ENCODE measurements at places on chromosomes 4 and X.

DNA sequence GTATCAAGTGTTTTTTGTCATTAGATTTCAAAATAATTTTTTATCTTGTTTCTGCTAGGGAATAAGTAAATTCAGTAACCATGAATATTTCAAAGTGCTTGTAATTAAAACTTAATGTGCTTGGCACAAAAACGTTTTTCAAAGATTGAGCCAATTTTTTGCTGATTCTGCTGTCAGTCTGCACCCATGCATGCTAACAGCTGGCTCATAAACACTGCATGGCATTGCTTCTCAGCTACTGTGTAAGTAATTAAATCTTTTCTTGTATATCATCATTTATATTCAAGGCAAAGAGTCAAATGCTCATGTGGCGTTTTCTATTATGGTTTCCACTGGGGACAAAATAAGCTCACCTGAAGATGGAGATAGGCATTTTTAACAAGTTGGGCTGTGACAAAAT lies 66.8 kb upstream of the SPANXN2 start:
- H3K27me3 ChIP-seq = no peaks in the 10 kb centered on the region
- H3K4me3 ChIP-seq = no peak overlapping the region

DNA sequence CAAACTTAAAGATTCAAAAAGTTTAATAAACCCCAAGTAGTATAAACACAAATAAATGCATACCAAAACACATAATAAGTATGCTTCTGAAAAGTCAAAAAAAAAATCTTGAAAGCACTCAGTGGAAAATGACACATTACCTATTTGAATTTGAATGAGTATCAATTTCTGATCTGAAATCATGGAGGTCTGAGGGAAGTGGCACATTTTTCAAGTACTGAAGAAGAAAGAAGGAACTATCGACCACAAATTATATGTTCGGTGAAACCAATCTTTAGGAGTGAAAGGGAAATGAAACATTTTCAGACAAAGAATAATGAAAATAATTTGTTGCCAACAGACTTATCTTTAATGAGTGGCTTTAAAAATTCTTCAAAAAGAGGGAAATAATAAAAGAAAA lies 12.1 kb upstream of the F9 start:
- DNase-seq = no peak
- H3K4me1 ChIP-seq = no peaks in the 10 kb centered on the region
- H3K4me3 ChIP-seq = no peak overlapping the region
- H3K27me3 ChIP-seq = no peaks in the 10 kb centered on the region
- no peak overlapping the region for H3K27ac ChIP-seq

DNA sequence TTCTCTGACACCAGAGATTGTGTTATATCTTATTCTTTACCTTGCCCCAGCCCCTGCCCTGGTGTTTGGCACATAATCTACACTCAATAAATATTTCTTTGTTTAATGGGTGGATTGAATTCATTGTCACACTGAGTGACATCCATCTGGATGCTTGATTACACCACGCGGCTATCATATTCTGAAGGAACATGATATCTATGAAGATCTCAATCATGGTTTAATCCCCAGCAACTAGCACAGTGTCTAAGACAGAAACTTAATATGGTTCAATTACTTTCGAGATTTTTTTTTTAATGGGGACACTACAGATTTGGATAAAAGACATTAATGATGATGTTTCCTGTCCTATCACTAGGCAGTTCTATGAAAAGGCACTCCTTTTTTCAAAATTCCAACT lies 246.3 kb downstream of the PALLD start:
- H3K27ac ChIP-seq = no peak overlapping the region
- no peak for DNase-seq
- no peak overlapping the region for H3K4me3 ChIP-seq
- no peaks in the 10 kb centered on the region for H3K36me3 ChIP-seq
- peaks cover 14% of the 10 kb centered on the region for H3K27me3 ChIP-seq

- no peaks in the 10 kb centered on the region for H3K27me3 ChIP-seq
- no peaks in the 10 kb centered on the region for H3K4me1 ChIP-seq
- H3K4me3 ChIP-seq = no peak overlapping the region
- no peak for DNase-seq
Observed at GRCh38 chr4:1033840-1034551, 22.6 kb downstream of the FGFRL1 start.

GRCh38 chr4:1018147-1019020 lies 7.0 kb downstream of the FGFRL1 start:
- no peaks in the 10 kb centered on the region for H3K4me1 ChIP-seq
- no peaks in the 10 kb centered on the region for H3K27me3 ChIP-seq
- no peak for DNase-seq
- H3K4me3 ChIP-seq = no peak overlapping the region
- no peak overlapping the region for H3K27ac ChIP-seq

- no peak for DNase-seq
- H3K4me1 ChIP-seq = no peaks in the 10 kb centered on the region
- peaks cover 8% of the 10 kb centered on the region for H3K27me3 ChIP-seq
- no peak overlapping the region for H3K27ac ChIP-seq
- no peaks in the 10 kb centered on the region for H3K36me3 ChIP-seq
- H3K4me3 ChIP-seq = no peak overlapping the region
Observed at GRCh38 chr4:6388713-6389112, 83.7 kb downstream of the PPP2R2C start.

GRCh38 chr4:37779896-37780295 lies 46.6 kb upstream of the PGM2 start:
- DNase-seq = no peak
- H3K4me3 ChIP-seq = no peak overlapping the region
- no peaks in the 10 kb centered on the region for H3K36me3 ChIP-seq
- H3K4me1 ChIP-seq = peaks cover 17% of the 10 kb centered on the region

DNA sequence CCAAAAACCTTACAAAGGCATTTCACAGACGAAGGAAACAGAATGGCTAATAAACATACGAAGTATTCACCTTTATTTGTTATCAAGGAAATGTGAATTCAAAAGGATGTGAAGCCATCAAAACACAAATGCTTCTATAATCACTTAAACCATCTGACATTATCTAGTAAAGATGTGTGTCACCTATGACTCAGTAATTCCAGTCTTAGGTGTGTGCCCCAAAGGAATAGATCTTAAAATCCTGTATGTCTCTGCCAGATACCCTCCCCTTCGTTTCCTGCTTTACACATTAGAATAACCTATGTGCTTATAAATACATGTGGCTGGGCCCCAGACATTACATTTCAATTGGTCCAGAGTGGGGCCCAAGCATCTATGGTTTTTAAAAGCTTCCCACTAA lies 41.8 kb upstream of the CEP135 start:
- H3K4me1 ChIP-seq = peaks cover 24% of the 10 kb centered on the region
- H3K4me3 ChIP-seq = no peak overlapping the region
- H3K27me3 ChIP-seq = no peaks in the 10 kb centered on the region
- DNase-seq = no peak

DNA sequence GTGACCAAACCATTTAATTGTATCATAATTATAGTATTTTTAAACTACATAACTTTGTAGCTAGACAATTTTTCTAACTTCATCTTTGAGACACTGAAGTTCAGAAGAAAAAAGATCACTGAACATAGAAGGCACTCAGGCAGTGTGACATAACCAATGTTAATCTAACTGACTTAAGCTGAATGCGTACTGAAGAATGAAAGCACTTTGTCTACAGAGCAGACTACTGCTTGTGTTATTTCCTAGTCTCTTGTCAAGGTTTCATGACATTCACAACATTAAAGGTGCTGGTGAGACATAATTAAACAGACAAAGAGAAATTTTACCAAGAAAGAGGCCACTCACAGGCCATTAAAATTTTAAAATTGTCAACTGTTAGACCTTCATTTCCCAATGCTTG lies 13.5 kb downstream of the AMMECR1 start:
- no peak for DNase-seq

GRCh38 chr4:105683038-105683437 lies 25.5 kb downstream of the INTS12 start:
- no peaks in the 10 kb centered on the region for H3K4me1 ChIP-seq
- H3K36me3 ChIP-seq = peaks cover 7% of the 10 kb centered on the region
- H3K27ac ChIP-seq = no peak overlapping the region
- H3K27me3 ChIP-seq = no peaks in the 10 kb centered on the region

- no peaks in the 10 kb centered on the region for H3K4me1 ChIP-seq
- H3K27ac ChIP-seq = no peak overlapping the region
- no peak for DNase-seq
- H3K36me3 ChIP-seq = no peaks in the 10 kb centered on the region
Observed at GRCh38 chr4:65589921-65590320, 80.4 kb downstream of the EPHA5 start.

- peaks cover 2% of the 10 kb centered on the region for H3K27me3 ChIP-seq
- H3K4me3 ChIP-seq = no peak overlapping the region
- DNase-seq = no peak
- H3K27ac ChIP-seq = no peak overlapping the region
- no peaks in the 10 kb centered on the region for H3K36me3 ChIP-seq
- H3K4me1 ChIP-seq = no peaks in the 10 kb centered on the region
Observed at GRCh38 chr4:68183417-68183816, 53.7 kb upstream of the TMPRSS11F start.

DNA sequence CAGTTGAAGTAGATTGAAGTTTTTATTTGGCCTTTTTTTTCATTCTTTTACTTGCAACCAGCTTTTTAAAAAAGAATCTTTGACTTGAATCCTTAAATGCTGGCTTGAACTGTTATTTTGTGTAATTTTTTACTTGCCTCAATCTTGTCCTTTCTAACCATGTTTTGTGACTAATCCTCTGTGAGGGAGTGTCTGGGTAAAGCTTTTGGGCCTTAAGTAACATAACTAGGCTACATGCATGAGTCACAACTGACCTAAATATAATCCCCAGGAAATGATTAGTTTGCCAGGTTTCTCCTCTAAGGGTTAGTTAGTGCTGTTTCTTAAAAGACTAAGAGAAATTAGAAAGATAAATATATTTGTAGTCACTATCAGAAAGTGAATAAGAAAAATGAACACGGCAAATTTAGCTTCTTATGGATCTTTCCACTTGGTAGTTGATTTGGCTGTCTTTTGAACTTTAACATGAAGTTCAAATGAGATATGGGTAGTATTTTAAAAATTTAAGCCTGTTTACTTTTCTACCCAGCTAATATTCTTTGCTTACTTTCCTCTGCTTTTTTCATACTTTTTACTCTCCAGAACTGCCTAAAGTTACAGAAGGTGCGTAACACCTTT lies 13.0 kb downstream of the EXOC1 start:
- DNase-seq = no peak
- no peak overlapping the region for H3K4me3 ChIP-seq
- peaks cover 21% of the 10 kb centered on the region for H3K4me1 ChIP-seq
- peaks cover 26% of the 10 kb centered on the region for H3K36me3 ChIP-seq

DNA sequence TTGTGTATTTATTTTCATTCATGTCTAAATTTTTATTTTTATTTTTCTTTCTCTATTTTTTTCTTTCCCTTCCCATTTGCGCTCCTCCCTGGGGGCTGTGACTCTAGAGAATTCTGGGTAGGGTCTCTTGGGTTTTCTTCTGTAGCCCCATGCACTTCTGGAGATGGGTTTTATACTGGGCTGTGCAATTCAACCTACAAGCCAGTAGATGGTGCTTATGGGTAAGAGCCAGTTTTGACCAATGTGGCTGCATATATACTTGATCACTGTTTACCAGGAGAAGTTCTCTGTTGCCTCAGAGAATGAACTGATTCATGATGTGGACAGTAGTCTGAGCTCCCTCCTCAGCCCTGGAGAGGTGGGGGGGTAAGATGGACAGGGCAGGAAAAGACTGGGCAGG lies 614.6 kb downstream of the PCDH19 start:
- H3K4me1 ChIP-seq = no peaks in the 10 kb centered on the region
- H3K4me3 ChIP-seq = no peak overlapping the region
- H3K27me3 ChIP-seq = no peaks in the 10 kb centered on the region
- DNase-seq = no peak

GRCh38 chr4:72641611-72642010 lies 72.6 kb upstream of the ADAMTS3 start:
- no peaks in the 10 kb centered on the region for H3K4me1 ChIP-seq
- H3K27ac ChIP-seq = no peak overlapping the region

GRCh38 chr4:164748375-164748774 lies 5.6 kb upstream of the SMIM31 start:
- H3K4me1 ChIP-seq = no peaks in the 10 kb centered on the region
- peaks cover 5% of the 10 kb centered on the region for H3K27me3 ChIP-seq
- H3K27ac ChIP-seq = no peak overlapping the region
- no peak overlapping the region for H3K4me3 ChIP-seq
- H3K36me3 ChIP-seq = peaks cover 3% of the 10 kb centered on the region
- no peak for DNase-seq

GRCh38 chr4:108849611-108850168 lies 86.8 kb upstream of the ETNPPL start:
- no peaks in the 10 kb centered on the region for H3K36me3 ChIP-seq
- no peak overlapping the region for H3K27ac ChIP-seq
- DNase-seq = peak; percentile 27
- peaks cover 4% of the 10 kb centered on the region for H3K27me3 ChIP-seq
- H3K4me1 ChIP-seq = peaks cover 16% of the 10 kb centered on the region
- no peak overlapping the region for H3K4me3 ChIP-seq

- no peak for DNase-seq
- no peaks in the 10 kb centered on the region for H3K27me3 ChIP-seq
- no peaks in the 10 kb centered on the region for H3K4me1 ChIP-seq
- H3K4me3 ChIP-seq = no peak overlapping the region
- H3K36me3 ChIP-seq = no peaks in the 10 kb centered on the region
- H3K27ac ChIP-seq = no peak overlapping the region
Observed at GRCh38 chrX:115462406-115462805, 98.6 kb upstream of the PLS3 start.

- no peak overlapping the region for H3K4me3 ChIP-seq
- no peak overlapping the region for H3K27ac ChIP-seq
- H3K4me1 ChIP-seq = no peaks in the 10 kb centered on the region
- H3K36me3 ChIP-seq = peaks cover 24% of the 10 kb centered on the region
- DNase-seq = no peak
Observed at GRCh38 chrX:131741103-131741581, 197.3 kb downstream of the OR13H1 start.

GRCh38 chrX:30577362-30577991 lies at the start of gene TASL:
Gene TASL (minus strand): TSS chrX:30577766. CDS start chrX:30560355, 17,411 bp downstream.
- peaks cover 20% of the 10 kb centered on the region for H3K4me1 ChIP-seq
- peak within 1 kb of the TSS; percentile 88 for H3K27ac ChIP-seq
- H3K27me3 ChIP-seq = no peaks in the 10 kb centered on the region

GRCh38 chr4:124964251-124964650 lies 251.7 kb upstream of the ANKRD50 start:
- no peaks in the 10 kb centered on the region for H3K4me1 ChIP-seq
- H3K4me3 ChIP-seq = no peak overlapping the region
- DNase-seq = no peak
- no peaks in the 10 kb centered on the region for H3K27me3 ChIP-seq
- H3K27ac ChIP-seq = no peak overlapping the region
- no peaks in the 10 kb centered on the region for H3K36me3 ChIP-seq

GRCh38 chr4:40301603-40302002 lies 33.5 kb upstream of the CHRNA9 start:
- H3K4me3 ChIP-seq = peak overlapping the region; percentile 66
- peaks cover 85% of the 10 kb centered on the region for H3K4me1 ChIP-seq
- peak; percentile 66 for DNase-seq
- H3K27me3 ChIP-seq = no peaks in the 10 kb centered on the region

- no peaks in the 10 kb centered on the region for H3K4me1 ChIP-seq
- H3K27me3 ChIP-seq = peaks cover 3% of the 10 kb centered on the region
- no peak for DNase-seq
- no peaks in the 10 kb centered on the region for H3K36me3 ChIP-seq
- H3K4me3 ChIP-seq = no peak overlapping the region
Observed at GRCh38 chrX:69424161-69424560, 80.0 kb upstream of the NALF2 start.

Data from activated CD4-positive, alpha-beta memory T cell treated with anti-CD3 and anti-CD28 coated beads for 36 hours (primary cell).